Posterior vena cava (tissue), 2 donors: ENCODE measurements at places on chromosomes 3 and 15. TPM values are rescaled to one million over a fixed set of nuclear protein-coding genes. Genes with fewer than 3 reads are reported as not detected.

CCR1 gene
- 12.0 TPM for total RNA-seq

ALAS1 gene
- 31.4 TPM for total RNA-seq

SUSD5 gene
- total RNA-seq, result 4.0 TPM

MYLK gene
- total RNA-seq, result 1,187 TPM

CSPG4 gene
- total RNA-seq, result 134 TPM

GHSR gene
- total RNA-seq, result not detected

CLDN16 gene
- total RNA-seq, result not detected

HESX1 gene
- 0.62 TPM for total RNA-seq

- DNase-seq, result no peak
Measured at GRCh38 chr3:36591959-36592358, 172.4 kb downstream of the DCLK3 start.

DNA sequence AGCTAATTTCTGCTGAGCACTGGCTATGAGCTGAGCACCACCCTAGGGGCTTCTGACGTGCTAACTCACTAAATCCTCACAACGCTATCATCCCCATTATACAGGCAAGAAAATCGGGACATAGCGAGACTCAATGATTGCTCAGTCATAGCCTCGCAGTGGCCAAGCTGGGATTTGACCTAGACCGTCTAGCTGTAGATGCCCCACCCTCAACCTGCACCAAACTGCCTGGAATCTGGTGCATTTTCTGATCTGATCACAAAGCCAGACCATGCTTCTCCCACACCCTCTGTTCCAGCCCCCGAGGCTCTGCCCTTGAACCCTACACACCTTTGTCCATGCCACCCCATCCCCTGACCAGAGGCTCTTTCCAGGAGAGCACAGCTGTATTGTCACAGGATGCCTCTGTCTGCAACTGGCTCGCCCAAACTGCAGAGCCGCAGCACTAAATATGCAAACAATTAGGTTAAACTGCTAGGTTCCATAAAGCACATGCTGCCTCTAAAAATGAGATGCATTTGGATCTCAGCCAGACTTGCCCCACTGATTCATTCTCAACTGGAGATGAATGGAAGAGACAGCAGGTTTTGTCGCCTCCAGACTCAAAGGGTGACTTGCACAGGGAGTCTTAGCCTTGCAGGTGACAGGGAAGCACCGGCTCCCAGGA is 95.2 kb downstream of the NUP210 start:
- DNase-seq, result no peak

DNA sequence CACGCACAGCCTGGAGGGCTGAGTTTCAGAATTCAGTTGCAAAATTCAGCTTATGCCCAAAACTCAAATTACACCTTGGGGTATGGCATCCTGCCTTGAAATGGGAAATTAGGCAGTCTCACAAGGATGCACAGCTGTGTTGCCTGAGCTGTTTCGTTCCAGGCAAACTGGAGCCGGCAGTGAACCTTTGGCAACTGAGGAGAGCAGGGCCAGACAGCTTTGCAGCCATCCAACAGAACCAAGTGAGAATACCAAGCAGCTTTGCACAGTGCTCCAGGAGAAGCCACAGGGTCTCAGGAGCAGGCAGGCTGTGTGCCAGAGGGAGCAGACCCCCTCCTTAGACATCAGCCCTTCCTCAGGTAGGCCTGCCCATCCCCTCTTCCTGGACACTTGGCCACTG is 32.5 kb upstream of the BFSP2 start:
- no peak for DNase-seq

DNA sequence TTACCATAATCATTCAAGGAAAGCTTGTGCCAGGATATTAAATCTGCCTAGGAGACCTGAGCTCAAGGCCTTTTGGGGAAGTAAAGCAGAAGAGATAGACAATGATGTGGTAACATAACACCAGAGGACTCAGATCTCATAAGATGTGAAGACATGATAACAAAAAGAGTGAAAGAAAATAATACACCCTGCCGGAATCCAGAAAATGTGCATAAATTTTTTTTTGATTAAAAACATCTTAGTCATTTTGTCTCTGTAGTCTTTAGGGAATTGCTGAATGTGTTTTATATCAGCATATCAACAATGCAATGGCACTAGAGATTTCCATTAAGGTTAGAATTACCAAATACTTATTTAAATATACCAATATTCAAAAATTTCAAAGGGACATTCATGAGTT is 326.8 kb upstream of the ROBO1 start:
- no peak for DNase-seq

- no peak for DNase-seq
Measured at GRCh38 chr15:71807691-71808091, 2.7 kb upstream of the NR2E3 start.

GRCh38 chr15:76953913-76954312 is 22.4 kb downstream of the RCN2 start:
- DNase-seq, result no peak

GRCh38 chr3:56303487-56303886 is 164.8 kb downstream of the ERC2 start:
- no peak for DNase-seq

DNA sequence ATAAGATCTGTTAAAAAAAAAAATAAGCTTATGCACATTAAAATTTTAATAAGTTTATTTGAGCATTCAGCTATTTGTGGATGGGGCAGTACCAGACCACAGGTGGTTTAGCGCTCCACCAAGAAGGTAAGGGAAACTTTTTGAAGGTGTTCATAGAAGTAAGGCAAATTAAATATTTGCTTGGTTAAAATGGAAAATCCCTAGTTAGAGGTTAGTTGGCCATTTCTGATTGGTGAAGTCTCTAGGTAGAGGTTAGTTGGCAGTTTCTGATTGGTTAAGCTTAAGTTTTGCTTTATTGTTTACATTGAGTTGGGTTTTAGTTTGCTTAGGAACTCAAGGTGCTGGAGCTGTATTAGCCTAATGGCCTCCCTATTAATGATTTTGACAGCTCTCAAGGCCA is 30.7 kb downstream of the SCN11A start:
- DNase-seq, result no peak

GRCh38 chr3:147758771-147759170 is 349.6 kb downstream of the ZIC1 start:
- DNase-seq, result no peak

GRCh38 chr3:14434498-14435151 is 32.2 kb downstream of the SLC6A6 start:
- no peak for DNase-seq

DNA sequence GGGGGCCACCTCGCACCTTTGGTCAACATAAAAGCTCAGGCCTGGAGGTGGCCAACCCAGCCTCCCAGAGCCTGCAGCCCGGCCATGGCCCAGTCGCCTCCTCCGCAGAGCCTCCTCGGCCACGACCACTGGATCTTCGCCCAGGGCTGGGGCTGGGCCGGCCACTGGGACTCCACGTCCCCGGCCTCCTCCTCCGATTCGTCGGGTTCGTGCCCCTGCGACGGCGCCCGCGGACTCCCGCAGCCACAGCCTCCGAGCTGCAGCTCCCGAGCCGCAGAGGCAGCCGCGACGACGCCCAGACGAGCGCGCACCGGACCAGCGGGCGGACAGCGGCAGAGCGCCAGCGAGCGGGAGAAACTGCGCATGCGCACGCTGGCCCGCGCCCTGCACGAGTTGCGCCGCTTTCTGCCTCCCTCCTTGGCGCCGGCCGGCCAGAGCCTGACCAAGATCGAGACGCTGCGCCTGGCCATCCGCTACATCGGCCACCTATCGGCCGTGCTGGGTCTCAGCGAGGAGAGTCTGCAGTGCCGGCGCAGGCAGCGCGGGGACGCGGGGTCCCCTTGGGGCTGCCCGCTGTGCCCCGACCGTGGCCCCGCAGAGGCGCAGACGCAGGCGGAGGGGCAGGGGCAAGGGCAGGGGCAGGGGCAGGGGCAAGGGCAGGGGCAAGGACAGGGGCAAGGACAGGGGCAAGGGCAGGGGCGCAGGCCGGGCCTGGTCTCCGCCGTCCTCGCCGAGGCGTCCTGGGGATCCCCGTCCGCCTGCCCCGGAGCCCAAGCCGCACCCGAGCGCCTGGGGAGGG is at the start of gene MESP2:
Gene MESP2, plus strand, starts transcription at position 59 of the 799 bp plus-strand sequence. Its CDS starts 26 bp downstream, at position 85.
- peak; percentile 96 for DNase-seq
